ENCODE measurements at places on chromosomes 6 and 20.

DNA sequence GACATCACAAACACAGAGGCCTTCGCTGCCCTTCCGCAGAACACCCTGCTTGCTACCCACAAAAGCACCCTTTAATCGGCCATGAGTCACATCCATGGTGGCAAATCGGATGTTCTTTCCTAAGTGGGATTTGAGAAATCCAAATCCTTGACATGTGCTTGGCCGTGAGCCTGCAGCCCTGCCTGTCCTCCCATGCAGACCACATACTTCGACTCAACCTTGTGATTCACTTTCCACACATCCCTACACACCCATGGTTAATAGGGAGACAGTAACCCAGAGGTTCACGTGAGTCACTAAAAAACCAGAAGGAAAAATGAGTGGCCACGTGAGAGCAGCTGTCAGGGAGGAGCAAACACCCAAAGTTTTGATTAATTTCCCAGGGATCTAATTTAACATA, 19.4 kb downstream of the RAMACL start:
- DNase-seq: peak; percentile 97

- no peak for DNase-seq
Measured at GRCh38 chr20:22949331-22950109, 85.6 kb upstream of the SSTR4 start.

GRCh38 chr20:6993011-6993410, 225.5 kb downstream of the BMP2 start:
- DNase-seq: no peak

DNA sequence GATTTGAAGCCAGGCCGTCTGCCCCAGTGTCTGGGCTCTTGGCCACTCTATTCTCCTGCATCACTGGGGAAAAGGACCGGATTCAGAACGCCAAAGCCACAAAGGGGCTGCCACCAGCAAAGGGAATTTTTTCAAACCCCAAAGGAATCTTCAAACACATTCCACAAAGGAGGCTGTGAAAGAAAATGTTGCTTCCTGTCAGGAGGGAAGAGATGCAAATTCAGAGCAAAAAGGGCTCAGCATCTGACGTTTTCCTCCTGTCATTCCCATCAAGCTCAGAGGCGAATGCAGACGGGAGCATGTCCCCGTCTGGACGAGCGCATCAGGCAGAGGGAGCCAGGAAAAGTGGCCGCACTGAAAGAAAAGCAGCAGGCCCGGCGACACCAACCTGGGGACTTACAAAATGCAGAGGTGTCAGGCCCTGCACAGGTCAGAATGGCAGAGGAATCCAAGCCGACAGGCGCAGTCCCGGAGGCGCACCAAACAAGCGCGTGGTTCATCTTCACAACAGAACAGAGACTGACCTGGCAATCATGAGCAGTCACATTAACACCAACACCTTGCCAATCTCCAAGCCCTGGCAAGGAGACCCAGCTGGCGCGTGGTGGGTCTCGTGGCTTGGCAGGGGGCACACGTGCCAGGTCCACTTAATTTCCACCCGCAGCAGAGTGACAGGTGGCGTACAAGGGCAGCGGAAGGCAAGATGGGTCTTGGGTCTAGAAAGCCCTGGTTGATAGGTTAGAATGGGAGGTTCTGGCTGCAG, 62.8 kb downstream of the GRM4 start:
- DNase-seq: no peak

GRCh38 chr6:21102201-21102600, 491.4 kb upstream of the SOX4 start:
- DNase-seq: no peak

DNA sequence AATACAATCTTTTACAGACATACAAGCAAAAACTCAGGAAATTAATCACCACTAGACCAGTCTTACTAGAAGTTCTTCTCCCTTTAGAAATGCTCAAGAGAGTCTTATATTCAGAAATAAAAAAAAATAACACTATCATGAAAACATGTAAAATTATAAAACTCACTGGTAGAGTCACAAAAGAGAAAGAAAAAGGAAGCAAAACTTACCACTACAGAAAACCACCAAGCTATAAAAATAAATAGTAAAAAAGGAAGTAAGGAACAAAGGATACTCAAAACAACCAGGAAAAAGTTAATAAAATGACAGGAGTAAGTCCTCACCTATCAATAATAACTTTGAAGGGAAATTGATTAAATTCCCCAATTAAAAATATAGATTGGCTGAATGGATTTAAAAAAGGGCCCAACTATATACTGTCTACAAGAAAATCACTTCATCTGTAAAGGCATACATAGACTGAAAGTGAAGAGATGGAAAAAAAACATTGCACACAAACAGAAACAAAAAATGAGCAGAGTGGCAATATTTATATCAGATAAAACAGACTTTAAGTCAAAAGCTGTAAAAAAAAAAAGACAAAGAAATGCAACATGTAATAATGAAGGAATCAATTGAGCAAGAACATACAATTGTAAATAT, 489.5 kb downstream of the KIF16B start:
- no peak for DNase-seq

DNA sequence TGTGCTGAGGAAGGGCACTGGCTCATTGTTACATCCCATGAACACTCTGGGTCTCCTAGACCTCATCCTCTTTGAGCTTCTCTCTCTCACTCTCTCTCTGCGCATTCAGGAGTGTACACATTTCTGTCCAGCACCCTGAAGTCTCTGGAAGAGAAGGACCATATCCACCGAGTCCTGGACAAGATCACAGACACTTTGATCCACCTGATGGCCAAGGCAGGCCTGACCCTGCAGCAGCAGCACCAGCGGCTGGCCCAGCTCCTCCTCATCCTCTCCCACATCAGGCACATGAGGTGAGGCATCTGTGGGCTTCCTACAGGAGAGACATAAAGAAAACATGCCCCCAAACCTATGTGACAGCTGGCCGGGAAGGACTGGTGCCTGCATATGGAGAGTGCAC, 286.8 kb downstream of the ESR1 start:
- no peak for DNase-seq

Measured in HFFc6 (cell line).